ENCODE measurements at places on chromosomes 4 and X.

- no peak for DNase-seq
These were observed 319 bp downstream of the DRP2 start for GRCh38 chrX:101219864-101220346.

DNA sequence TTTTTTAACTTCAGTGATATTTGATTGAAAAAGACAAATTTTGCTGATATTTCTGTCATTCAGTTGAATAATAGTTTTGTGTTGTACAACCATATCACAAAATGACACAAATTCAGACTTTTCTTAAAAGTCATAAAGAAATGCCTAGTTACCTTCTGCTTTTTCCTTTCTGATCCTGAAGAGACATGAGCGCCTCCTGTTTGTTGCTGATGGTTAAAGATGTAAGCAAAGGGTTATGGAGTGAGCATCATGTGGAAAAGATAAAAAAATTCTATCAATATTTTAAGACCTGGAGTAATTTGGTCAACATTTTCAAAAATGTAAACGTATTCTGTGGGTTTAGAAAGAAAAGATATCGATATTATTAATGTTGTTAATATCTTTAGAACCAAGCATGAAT is 669.9 kb upstream of the NR3C2 start:
- DNase-seq: no peak

DNA sequence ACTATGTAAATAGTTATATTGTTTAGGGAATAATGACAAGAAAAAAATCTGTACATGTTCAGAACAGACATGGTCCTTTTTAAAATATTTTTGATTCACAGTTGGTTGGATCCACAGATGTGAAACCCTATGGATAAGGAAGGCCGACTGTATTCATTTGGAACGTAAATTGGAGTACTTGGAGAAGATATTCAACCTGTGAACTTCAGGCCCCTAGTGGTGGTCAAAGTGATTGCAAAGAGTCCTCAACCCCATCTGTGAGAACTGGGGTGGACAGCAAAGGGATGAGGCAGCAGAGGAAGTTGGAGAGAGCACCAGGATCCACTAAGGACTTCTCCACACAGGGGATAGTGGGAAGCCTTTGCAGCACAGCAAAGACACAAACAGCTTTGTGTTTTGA is 6.2 kb upstream of the CXCL13 start:
- DNase-seq: no peak

DNA sequence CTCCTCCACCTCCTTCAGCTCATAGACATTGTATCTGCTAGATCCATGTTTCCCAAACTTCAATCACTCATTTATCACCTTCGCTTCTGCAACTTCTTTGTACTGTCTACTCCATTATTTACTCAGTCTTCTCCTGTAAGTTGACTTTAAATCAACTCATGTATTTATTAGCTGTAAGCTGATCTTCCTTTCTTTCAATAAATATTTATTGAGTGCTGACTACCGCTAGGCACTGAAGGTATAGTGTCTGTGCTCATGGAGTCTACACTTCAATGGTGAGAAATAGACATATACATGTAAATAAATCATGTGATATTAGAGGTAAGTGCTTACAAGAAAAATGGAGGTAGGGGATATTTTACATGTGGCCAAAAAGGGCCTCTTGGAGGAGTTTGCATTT is 74.6 kb downstream of the RASL11B start:
- DNase-seq: no peak

GRCh38 chrX:6917666-6918065 is 229.8 kb upstream of the STS start:
- no peak for DNase-seq

DNA sequence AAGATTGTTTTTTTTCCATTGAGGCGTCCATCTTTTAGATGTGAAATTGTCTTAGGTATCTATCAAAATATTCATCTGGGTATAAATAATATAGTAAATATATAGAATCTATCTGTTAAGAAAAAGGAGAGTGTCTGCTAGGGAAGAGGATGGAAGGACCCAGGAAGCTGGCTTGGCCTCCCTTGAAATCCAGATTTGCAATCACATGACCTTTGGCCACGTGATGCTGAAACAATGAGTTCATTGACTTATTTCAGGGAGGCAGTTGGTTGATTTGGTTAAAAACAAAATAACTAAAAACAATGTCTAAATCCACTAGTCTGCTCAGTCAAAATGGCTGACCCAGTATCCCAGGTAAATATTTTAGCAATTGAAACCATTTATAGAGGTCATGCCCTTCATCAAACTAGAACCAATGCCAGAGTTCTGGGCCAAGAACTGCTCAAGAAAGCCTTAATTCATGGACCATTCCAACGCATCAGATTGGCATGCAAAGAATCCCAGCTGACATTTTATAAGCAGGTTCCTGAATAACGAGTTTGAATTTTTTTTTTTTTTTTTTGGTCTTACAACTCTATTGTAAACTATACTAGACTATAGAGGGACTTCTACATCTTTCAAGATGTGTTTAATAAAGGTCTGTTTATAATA is 172.7 kb downstream of the MID1 start:
- no peak for DNase-seq

- DNase-seq: no peak
These were observed 64.5 kb downstream of the GPRIN3 start for GRCh38 chr4:89242864-89243732.

GRCh38 chr4:43394976-43395375 is 502.5 kb downstream of the GRXCR1 start:
- DNase-seq: no peak

- no peak for DNase-seq
These were observed 311.8 kb downstream of the ADGRL3 start for GRCh38 chr4:61511716-61512488.

GRCh38 chr4:3524349-3524748 is 7.9 kb downstream of the LRPAP1 start:
- no peak for DNase-seq

DNA sequence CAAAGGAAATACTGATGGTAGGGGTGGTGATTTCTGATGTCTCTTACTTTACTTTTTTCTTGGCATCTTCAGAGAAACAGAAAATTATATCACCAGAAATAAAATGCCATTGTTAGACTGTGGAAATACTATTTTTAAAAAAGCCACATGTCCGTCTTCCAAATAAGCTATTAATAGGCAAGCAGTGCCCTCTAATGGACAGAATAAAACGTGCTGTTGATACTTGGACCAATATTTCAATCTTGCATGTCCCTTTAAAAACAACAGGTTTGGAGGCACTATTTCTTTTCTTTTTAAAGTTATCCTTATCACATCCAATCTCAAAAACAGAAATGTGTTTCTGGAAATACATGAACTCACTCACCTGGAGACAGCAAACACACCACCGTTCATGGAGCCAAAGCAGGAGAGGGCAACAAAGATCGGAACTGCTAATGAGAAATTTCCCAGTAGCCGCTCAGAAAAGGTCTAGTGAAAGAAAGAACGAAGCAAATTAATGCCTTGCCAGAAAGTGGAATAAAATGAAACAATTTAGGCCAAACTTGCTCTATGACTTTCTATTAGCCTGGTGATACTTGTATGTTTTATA is 59.2 kb downstream of the SLC7A11 start:
- no peak for DNase-seq

DNA sequence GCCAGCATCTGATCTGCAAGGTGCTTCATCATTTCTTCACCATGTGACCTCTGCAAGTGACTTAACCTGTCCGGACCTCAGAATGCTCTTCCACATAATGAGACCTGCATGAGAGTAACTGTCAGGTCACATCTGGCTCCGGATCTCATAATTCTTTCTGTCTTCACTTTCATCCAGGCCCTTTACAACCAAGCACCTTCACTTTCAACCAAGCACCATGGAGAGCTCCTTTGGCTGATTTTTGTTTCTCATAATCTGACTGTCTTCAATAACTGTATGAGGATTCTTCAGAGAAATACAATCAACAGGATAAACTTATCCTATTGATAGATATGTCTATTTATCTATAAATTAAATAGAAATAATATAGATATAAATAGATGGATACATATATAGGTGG is 148.1 kb downstream of the VCX3A start:
- no peak for DNase-seq

Data from GM19239 (cell line).